ENCODE measurements at places on chromosomes 11 and 22.

DNA sequence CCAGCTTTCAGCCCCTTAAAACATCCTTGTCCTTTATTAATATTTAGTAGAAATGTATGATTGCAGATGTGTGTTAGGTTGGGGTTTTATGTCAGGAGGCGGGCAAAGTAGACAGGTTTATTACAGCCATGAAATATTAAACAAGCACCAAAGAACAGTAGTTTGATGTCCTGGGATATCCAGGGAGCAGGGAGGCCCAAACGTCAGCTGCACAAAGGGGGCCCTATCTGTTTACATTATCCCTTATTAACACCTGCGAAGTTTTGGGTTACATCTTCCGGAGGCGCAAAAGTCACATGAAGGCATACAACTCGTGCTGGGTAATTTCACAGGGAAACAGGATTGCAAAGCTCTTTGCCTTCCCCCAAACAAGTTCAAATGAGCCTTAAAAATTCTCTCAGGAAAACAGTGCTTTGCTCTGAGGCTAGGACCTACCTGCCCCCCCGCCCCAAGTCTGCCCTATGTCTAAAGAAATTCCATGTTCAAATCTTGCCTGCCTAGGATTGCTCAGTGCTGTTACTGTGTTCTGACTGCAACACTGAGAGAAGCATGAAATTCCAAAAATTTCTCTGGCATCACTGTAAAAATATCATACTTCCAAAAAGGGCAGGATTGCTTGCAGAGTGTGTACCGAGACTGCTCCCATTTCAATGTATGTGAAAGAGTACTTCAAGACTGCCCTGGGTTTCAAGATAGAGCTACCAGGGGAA lies 8.9 kb downstream of the MN1 start:
- DNase-seq: no peak

DNA sequence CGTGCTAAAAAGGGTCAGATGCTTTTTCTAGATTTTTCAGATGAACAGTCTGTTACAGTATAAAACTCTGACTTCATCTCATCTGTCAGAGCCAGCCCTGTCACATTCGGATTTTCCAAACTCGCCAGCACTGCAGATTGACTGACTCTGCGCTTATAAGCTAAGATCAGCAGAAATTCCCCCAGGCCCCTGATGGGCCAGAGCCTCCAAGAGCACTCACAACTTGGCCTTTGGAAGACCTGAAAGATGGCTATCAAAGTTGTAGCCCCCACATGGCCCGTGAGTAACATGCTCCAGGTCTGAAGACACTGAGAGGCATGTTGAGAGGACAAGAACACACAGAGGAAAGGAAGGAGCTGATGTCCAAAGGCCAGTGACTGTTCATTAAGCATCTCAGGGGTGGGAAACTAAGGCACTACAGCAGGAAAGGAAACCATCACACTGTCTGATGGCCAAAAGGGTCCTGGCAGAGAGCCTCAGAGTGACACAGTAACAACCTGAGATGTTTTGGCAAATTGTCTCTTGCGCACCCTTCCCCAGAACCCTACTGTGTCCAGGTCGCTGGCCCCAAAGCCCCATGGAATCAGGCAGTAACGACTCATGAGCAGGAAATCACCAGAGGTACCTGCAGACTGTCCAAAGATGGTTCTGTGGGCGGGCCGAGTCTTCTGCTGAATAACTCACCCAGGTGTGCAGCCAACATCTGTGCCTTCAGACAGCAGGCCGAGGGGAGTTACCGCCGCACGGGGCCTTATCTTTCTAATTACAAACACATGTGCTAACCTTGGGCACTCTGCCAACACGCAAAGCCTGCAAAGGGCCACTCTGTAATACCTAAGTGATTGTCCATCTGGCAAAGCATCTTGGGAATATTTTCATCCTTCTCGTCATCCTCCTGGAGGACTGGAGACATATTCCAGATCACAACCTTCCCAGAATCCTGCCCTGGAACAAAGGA lies 23.6 kb downstream of the HIRA start:
- no peak for DNase-seq

GRCh38 chr11:8937159-8937558 lies 4.4 kb upstream of the C11orf16 start:
- no peak for DNase-seq

- DNase-seq: no peak
These were observed 1.6 kb upstream of the GSTP1 start for GRCh38 chr11:67582011-67582410.

DNA sequence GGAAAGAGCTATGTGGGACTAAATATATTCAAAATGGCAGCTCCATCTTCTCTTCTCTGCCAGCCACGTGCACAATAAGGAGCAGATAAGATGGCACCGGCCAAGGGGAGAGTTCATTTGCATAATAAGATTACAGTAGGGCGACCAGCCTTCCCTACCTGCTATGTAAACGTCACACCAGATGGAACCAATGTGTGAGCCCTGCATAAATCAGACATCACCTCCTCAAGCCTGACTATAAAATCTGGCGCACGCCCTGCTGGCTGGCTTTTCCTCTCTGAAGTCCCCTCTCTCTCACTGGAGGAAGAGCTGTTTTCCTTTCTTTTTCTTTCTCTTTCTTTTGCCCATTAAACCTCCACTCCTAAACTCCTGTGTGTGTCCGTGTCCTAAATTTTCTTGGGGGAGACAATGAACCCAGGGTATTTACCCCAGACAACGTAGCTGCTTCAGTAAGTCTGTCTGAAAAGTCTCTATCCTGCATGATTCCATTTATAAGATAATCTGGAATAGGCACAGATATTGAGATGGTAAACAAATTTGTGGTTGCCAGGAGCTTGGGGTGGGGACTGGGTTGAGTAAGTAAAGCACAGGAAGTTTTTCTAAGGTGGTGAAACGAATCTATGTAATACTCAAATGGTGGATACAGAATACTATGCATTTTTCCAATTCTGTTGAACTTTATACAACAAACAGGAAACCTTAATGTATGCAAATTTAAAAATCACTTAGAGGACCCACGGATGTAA lies 670.0 kb upstream of the KIRREL3 start:
- DNase-seq: no peak

- no peak for DNase-seq
These were observed 4.3 kb upstream of the ATP5MGL start for GRCh38 chr22:42644422-42645340.

GRCh38 chr11:13114566-13115379 lies 105.7 kb downstream of the RASSF10 start:
- DNase-seq: no peak

- no peak for DNase-seq
These were observed 70.6 kb downstream of the PRMT3 start for GRCh38 chr11:20457934-20458680.

Data from activated CD4-positive, alpha-beta T cell treated with anti-CD3 and anti-CD28 coated beads, Interleukin-2, amount 50 U/mL, for 24 hours (primary cell).